ENCODE measurements at places on chromosomes 3 and 15.

GRCh38 chr3:176526225-176526624, 671.1 kb downstream of the TBL1XR1 start:
- DNase-seq: no peak

GRCh38 chr15:93848076-93848475, 383.3 kb upstream of the MCTP2 start:
- DNase-seq: no peak

GRCh38 chr3:161454615-161455014, 42.0 kb upstream of the OTOL1 start:
- no peak for DNase-seq

DNA sequence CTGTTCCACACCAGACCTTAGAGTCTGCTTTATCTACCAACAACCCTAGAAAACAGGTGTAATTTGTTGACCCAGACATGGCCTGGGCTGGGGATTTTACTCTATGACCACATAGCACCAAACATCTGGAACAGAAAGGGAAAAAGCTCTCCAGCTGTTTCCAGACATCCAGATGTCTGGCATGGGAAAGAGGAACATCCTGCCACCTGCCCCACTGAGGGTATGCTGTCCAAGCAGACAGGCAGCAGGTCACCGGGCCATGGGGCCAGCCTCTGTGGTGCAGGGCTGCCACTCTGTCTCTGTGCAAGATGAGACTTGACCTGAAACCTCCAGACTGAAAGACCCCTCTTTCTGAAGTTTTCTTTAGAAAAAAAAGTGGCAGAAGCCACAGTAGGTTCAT, 359.3 kb upstream of the ICE2 start:
- DNase-seq: no peak

GRCh38 chr3:134941820-134942219, 146.8 kb downstream of the EPHB1 start:
- DNase-seq: no peak

DNA sequence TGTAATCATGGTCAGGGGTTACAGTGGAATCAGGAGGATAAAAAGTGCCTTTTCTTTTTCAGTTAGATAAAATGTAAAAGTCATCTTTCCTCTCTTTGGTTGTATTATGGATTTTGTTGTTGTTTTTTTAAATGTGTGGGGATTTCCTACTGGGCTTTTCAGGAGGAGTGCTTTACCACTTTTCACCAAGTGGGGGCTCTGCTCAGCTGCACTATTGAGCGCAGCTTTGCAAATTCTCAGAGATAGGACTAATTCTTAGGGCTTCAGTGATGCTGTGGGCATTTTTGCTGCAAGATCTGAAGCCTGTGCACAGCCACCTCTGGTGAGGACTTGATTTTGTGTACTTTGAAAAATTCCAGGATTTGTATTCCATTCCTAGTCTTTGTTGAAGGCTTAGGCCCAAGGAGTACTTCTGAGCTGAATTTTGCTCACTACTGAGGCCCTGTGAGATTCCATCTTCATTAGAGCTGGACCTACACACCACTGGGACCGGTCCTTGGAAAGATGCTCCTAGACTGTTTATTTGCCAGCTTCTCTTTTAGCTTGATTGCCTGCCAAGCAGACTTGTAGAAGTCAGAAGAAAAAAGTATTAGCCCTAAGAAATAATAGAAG, 7.5 kb downstream of the GNB5 start:
- DNase-seq: no peak

DNA sequence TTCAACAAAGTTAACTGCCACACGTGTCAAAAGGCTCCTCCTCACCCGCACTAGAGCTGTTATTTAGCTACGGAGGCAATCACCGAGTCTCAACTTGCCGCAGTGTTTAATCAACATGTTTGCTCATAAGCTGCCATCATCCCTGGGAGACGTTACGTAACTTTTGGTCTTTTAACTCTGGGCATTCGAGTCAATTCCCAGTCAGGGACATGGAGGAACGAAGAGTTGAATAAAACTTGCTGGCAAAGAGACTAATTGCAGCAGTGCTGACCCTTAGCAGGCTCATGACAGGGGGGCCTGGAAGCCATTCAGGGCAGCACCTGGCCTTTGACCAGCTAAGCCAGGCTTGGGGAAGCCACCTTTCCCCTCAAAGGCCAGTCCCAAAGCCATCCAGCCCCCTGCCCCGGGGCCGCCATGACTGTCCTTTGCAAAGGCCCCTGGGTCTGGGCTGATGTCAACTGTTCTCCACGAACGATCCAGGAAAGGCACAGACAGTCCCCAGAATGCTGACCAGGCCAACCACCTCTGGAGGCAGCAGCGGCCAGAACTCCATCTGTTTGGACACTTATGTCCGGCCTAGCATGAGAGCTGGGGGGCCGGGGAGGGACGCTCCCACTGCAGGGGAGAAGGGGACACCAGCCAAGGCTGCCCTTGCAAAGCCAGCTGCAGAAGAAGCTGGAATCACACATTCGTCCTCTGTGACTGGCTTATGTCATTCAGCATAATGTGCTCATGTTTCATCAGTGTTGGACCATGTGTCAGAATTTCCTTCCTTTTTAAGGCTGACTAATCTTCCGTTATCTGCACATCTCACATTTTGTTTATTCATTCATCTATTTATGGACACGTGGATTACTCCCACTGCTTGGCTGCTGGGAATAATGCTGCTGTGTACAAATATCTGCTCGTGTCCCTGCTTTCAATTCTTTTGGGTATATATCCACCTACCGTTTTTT, 43.7 kb downstream of the PCSK6 start:
- DNase-seq: no peak

- no peak for DNase-seq
These were observed 227.6 kb upstream of the SATB1 start for GRCh38 chr3:18652781-18653180.

All from GM10248 (cell line).